Effector CD4-positive, alpha-beta T cell (primary cell): ENCODE measurements at places on chromosomes 7 and 10.

DNA sequence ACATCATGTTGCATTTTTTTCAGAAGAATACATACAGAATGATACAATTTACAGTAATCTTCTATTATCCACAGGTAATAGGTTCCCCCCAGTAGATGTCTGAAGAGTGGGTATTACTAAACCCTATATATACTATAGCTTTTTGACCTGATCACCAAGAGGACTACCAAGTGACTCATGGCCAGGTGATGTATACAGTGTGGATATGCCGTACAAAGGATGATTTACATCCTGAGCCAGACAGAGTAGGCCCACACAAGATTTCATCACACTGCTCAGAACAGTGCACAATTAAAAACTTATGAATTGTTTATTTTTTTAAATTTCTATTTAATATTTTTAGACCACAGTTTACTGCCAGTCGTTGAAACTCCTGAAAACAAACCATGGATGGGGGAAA is 70.6 kb downstream of the STEAP1B start:
- DNase-seq, result no peak

DNA sequence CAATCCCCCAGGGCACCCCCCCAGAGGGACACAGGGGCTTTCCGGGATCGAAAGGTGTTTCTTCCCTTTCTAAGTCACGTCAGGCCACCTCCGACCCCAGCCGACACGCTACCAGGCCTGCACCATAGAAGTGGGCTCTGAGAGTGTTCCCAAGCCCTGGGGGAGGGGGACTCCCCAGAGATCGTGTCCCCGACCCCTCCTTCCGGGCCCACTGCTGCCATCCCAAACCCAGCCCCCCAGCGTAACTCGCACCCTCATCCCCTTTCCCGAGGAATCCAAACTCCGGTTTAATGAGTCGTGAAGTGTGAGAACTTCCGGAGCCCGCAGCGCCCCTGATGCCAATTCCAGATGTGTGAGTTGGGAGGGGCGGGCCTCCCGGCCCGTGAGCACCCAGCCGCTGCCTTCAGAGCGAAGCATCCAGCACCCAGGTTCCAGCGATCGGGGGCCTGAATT is 11.3 kb downstream of the UNCX start:
- DNase-seq, result no peak

GRCh38 chr10:61542596-61542995 is 89.4 kb upstream of the TMEM26 start:
- no peak for DNase-seq

DNA sequence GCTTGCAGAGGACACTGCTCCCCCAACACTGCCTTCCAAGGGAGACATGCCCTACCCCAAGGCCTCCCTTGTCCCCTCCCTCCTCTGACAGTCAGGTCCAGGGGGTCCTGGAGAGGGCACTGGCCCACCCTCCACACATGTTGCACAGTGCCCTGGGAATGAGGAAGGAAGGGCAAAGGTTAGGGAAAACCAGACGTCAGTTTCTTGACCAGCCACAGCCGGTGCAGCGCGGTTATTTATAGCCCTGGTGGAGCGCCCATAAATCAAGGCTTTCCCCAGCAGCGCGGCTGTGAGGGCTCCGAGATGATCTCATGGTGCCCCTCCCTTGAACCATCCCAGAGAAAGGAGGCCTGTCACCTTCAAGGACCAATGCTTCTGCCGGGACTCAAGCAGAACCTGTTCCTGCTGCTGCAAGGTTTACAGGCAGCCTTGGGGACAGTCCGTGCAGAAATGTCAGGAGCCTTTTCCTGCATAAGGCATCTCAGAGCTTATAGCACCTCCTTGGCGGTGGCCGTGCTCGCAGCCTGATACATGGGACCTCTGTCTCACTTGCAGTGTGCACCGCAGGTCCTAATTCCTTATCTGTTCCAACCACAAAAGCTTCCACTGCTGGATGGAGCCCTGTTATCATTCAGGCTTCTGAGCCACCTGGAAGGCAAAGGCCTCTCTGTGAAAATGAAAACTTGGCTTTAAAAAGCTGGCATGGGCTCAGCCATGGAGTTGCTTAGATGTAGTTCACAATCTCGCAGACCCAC is 127.3 kb downstream of the LHPP start:
- no peak for DNase-seq

DNA sequence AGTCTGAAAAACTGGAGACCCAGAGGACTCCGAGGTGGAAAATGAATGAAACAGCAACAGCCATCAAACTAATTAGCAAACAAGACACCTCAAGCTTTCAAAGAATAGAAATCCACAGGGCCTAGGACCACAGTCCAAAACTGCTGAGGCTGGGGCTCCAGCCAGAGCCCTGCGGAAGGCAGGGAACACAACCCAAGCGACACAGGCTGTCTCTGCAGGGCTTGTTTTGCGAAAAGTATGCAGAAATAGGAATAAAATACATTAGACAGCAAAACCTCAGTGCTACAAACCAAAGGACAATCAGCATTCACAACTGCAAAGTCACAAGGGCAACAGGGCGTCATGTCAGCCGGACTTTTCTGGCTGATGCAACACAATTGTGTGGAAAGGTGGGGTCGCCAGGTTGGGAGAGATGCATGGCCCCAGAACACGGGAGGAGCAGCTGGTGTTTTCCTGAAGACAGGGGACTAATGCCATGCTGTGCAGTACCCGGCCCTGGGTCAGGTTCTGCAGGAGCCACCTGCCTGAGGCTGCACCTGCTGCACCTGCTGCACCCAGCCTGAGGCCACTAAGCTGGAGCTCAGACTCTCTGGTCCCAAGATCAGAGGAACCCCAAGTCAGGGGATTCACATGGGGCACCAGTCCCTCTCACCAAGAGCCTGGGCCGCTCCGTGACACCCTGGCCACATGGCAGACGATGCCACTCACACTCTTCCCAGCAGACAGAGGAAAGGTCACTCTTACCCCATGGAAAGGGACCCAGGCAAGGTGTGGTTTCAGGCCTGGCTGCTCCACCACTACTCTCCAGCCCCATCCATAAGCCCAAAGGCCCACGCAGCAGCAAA is 74.2 kb downstream of the MAD1L1 start:
- no peak for DNase-seq

- no peak for DNase-seq
Observed at GRCh38 chr10:124281666-124282065, 137.1 kb downstream of the OAT start.

GRCh38 chr7:156065400-156065799 is 253.1 kb upstream of the SHH start:
- DNase-seq, result no peak

DNA sequence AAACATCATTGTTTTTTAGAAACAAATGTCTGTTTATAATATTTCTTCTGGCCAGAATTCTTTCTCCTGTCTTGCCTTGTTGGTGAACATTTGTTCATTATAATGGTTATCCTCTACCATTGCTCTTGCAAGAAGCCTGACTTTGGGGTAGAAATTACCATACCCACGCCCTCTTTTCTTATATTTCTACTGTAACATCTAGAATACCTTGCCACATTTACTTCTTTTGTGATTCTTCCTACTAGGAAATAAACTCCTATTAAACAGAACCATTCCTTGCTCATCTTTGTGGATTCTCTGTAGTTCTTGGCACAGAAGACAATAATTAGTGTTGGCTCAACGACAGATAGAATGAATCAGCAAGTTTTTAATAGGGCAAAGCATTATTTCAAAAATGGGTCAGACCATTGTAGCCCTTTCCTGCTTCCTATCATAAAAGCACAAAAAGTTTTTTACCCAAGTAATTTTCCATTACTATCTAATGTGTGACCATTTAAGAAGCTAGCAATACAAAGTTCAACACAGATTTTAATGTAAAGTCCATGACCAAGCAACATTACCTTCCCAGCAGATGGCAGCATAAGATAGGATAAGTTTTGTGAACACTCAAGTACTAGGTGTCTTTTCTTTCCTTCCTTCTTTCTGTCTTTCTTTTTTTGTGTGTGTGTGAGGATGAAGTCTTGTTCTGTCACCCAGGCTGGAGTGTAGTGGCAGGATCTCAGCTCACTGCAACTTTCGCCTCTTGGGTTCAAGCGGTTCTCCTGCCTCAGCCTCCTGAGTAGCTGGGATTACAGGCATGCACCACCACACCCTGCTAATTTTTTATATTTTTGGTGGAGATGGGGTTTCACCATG is 270.4 kb downstream of the HGF start:
- DNase-seq, result no peak

DNA sequence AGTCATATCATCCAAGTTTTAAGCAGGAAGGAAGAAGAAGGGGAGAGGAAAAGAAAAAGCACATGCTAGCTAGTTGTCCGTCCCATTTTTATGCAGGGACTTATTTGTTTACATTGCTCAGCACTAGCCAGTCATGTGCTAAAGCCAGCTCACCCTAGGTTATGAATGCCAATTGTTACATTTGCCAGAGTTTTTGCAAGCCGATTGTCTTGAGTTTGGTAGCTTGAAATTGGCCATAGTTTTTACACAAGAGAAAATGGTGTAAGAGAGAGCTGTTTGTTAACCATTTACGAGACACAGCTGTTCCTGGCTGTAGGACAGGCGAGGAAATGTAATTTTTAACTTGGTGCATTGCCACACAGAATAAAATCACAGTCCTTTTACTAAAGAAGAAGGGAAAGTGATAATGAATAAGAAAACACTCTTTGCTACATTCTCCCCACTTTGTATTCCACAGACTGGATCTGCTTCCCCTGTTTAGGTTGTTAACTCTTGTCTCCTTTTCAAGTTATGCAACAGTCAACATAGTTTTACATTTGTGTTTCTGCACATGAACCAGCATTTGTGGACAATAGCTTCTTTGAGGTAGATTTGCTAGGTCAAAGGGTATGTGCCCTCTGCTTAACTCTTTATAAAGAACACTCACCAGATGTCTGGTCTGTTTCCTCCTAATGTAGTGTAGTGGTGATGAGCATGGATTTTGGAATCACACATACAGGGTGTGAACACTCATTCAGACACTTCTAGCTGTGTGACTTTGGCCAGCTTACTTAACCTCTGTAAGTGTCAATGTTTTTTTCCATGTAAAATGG is 357.2 kb downstream of the LRMDA start:
- no peak for DNase-seq

- no peak for DNase-seq
Observed at GRCh38 chr10:33669904-33670303, 335.4 kb upstream of the NRP1 start.

GRCh38 chr7:83119494-83119893 is 43.2 kb downstream of the PCLO start:
- no peak for DNase-seq
